ENCODE measurements at places on chromosomes 13 and 19. TPM values are rescaled to one million over a fixed set of nuclear protein-coding genes. Genes with fewer than 3 reads are reported as not detected.

Gene TEX101
- not detected for polyA plus RNA-seq

DNA sequence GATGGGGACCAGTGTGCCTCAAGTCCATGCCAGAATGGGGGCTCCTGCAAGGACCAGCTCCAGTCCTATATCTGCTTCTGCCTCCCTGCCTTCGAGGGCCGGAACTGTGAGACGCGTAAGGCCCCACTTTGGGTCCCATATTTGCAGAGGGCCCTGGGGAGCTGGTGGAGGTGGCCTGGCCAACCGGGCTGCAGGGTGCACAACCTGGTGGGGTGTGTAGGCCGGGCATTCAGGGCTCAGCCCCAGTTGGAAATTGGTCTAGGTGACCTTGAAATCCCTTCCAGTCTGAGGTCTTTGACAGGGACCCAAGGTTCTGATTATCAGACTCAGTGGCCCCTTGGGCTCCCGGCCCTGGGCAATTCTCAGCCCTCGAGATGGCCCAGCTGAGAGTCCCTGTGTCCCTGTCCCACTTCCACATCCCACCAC, 8.3 kb downstream of the F7 start:
- no peak for DNase-seq

- DNase-seq = no peak
These were observed 21.7 kb upstream of the ZNF429 start for GRCh38 chr19:21483589-21484170.

Gene EID2B
- 4.2 TPM for polyA plus RNA-seq

DNA sequence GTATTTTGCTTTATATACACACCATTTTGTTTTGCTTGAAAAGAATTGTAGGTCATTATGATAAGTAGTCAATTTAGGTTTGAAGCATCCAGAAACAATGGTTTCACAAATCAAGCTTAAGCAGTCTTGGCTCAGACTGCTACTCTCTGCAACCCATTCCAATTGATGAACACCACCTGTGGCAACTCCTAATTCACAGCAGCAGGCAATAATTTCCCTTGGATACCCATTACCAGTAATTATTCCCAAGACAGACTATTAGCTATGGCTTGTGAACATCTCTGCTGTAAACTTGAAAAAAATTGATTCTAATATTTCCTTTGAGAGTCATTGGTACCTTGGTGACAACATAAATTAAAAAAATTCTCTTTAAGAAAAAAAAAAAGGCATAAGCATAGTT, 299.3 kb upstream of the SLITRK6 start:
- DNase-seq = no peak

Gene CCNA1
- 0.95 TPM for polyA plus RNA-seq

GRCh38 chr19:46635920-46636761, at the start of gene GNG8:
Gene GNG8 (minus strand): TSS chr19:46636202. CDS start chr19:46634682, 1,520 bp downstream.
- DNase-seq = no peak

Gene ZNF841
- 18.8 TPM for polyA plus RNA-seq

GRCh38 chr19:3537438-3538240, 1.3 kb upstream of the TEKTIP1 start:
- no peak for DNase-seq

- DNase-seq = no peak
These were observed 49.0 kb downstream of the ZAR1L start for GRCh38 chr13:32266130-32266529.

Gene ZNF563
- 4.8 TPM for polyA plus RNA-seq

Data from left renal pelvis (tissue), 4 donors.